ENCODE measurements at places on chromosomes 2 and 18. TPM values are rescaled to one million over a fixed set of nuclear protein-coding genes. Genes with fewer than 3 reads are reported as not detected.
A peak's percentile ranks its signal among the peaks of the same experiment; 100 is the strongest.

DNA sequence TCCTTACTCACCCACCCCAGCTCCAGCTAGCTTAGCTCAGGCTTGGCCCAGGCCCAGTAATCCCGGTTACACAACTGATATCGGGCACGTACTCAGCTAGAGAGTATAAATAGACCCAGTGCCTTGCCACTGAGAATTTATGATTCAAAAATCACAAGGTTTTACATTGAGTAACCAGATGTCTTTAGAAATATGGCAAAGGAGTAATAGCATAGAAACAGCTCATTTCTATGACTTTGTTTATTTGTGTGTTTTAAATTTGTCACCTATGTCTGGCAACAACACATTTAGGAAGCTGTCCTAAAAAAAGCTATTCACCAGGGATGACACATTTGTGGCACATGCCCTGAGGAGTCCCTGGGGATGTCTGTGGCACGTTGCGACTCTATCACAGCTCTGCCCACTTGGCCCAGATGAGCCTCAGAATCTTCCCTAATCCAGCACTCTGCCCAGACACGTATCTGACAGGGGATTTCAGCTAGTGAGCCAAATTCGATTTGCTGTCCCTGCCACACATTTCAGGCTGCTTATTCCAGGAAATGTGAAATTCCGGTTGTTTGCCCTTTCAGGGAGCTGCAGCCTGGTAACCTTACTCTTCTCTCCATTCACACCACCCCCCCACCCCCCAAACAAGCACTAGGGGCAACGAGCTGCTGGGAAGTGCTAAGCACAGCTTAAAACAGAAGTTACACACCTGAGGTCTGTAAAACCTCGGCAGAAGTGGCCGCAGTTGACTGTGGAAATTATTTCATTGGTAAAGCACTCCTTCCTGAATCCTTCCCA, 85.4 kb upstream of the ZCCHC2 start:
- DNase-seq, result peak; percentile 86

DNA sequence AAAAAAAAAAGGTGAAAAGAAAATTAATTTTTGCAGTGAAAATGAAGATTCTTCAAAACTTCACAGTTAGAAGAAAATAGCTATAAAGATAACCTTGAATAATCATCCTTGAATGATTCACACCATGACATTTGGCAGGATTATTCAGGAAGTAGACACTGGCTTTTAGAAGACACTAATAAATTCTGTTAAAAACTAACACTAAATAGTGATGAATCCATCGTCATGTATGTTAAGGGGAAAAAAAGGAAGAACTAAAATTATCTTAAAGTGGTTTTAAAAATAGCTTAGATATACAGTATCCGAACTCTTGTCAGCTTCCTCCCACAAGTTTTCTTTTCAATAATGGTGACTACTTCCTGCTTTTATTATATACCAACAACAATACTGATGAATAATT, 10.2 kb downstream of the USP37 start:
- no peak for DNase-seq

DNA sequence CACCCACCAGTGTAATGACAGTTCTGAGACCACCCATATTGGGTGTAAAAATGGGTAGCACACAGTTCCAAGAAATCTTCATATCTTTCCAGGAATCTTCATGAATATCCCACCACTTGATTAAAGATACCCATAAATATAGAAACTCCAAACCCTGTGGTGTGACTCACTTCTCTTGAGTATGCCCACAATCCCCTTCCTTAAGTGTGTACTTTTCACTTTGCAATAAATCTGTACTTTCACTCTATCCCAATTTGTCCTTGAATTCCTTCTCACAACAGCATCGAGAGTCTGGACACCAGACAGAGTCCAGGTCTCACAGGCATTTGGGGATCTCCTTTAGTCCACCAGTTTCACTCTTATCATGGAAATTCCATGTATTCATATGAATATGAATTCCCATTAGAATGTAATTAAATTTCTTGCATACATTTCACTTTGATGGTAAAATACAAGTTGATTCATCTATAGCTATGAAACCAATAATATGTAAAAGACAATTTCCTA, 287.0 kb upstream of the SESTD1 start:
- no peak for DNase-seq

DNA sequence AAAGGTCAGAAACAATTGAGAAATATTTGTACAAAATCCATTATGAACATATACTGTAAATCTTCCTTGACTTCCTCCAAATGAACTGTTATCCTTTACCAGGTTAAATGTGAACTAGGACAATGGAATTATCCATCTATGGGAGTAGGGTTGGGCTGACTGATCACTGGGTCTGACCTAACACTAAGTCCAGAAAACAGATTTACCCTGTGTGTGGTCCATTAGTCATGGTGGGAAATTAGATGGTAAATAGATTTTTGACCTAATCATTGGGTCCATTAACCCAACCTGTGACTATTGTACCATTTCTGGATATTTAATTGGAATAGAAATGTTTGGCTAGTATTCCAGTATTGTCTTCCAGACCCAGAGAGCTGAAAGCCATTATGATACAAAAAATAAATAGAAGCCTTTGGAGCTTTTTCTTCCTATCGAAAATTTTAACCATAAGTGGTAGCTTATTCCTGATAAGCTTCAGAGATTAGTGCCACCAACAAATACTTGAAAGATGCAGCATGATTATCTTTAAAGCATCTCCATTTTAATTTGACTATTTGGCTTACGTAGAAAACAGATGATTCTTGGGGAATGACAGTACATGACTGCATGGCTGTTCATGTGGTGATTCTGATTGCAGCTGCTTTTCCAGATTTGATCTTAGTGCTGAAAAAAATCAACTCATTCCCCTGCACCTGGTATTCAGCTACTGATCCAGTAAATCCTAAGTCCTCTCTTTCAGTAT, 703.2 kb upstream of the FSHR start:
- DNase-seq, result no peak

DNA sequence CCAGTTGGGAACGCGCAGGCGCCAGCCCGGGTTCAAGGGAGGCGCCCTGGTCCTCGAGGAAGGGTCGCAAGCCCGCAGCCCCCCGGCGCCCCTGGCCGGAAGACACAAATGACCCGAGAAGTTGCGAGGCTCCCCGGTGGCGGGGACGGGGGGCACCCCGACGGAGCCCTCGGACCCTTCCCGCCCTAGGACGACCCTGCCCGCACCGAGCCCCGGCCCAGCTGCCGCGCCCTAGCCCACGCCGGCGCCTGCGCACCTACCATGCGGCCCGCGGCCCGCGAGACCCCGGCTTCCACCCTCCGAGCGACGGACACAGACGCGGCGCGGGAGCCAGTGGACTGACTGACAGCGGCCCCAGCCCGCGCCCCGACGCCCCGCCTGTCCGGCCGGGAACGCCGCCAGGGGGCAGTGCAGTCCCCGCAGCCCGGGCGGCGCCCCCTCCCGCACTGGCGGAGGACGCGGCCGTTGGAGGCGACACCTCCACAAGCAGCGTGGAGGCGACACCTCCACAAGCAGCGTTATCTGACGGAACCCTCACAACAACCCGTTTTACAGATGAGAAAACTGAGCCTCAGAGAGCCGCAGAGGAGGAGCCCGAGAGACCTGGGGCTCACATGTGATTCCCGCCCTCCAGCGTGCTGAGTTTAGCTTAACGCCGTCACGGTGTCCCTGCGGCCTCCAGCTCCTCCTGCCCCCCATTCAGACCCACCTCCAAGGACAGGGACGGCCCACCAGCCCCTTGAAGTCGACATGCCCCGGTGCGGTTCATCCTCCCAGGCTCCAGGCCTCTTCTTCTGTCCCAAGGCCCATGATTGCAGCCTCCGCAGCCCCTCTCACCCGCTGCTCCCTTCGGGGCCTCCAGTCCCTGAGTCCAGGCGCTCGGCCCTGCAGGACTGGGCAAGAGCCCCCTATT, at the start of gene NMUR1:
Gene NMUR1 (minus strand): TSS at position 347 of the 913 bp plus-strand sequence. CDS start 84 bp downstream, at position 263.
- peak; percentile 95 for DNase-seq

DNA sequence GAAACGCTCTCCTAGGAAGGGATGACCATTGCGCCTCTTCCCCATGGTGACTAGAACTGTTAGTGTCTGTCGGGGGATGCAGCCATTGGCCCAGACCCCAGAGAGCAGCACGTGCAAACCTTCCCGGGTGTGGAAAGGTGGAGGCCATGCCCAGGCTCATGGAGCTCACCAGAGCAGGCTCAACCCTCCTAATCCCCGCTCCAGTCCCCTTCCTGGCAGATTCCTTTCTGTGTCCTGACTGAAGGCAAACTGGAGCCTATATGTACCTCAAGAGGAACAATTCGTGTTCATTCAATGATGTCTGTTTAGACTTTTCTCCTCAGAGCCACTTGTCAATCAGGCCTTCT, 94.4 kb downstream of the RHOB start:
- no peak for DNase-seq

- DNase-seq, result no peak
Measured at GRCh38 chr2:70330476-70330875, 28.6 kb upstream of the FAM136A start.

- no peak for DNase-seq
Measured at GRCh38 chr18:74949611-74950010, 259.3 kb downstream of the PTGR3 start.

DNA sequence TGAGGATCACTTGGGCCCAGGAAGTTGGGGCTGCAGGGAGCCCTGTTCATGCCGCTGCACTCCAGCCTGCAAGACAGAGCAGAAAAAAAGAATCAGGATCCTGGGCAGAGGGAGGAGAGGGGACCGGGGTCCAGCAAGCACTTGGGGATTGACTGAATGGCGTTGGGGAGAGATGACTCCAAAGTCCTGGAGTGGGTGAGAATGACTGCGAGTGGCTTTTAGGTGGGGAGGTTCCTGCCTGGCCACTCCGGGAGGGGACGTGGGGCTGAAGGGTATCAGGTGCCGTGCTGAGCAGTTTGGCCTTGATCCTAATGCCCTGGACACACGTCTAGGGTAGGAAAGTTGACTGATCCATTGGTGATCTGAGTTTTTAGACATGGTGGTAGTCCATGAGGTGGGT, 3.5 kb upstream of the NFATC1 start:
- DNase-seq, result no peak

DNA sequence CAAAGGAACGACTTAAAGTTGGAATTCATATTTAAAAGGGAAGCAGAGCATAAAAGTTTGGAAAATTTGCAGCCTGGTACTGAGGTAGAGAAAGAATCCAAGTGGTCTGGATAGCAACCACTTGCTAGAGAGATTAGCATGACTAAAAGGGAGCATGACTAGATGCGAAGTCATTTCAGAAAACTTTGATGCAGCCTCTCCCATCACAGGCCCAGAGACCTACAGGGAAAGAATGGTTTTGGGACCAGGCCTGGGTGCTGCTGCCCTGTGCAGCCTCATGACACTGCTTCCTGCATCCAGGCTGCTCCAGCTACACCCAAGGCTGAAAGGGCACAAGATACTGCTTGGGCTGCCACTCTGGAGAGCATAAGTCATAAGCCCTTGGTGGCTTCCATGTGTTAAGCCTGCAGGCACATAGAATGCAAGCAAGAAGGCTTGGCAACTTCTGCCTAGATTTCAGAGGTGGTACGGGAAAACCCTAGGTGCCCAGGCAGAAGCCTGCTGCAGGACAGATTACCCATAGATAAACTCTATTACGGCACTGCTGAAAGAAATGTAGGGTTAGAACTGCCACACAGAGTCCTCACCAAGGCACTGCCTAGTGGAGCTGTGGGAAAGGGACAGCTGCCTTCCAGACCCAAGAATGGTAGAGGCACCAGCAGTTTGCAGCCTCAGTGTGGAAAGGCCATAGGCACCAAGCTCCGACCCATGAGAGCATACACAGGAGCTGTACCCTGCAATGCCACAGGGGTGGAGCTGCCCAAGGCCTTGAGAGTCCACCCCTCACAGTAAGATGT, 12.6 kb upstream of the CHN1 start:
- no peak for DNase-seq

- no peak for DNase-seq
Measured at GRCh38 chr2:143907801-143908200, 612.1 kb downstream of the ZEB2 start.

Gene ANKRD30B
- total RNA-seq, result 11.5 TPM

Gene SEMA4C
- total RNA-seq, result 29.7 TPM

Gene MAP3K19
- not detected for total RNA-seq

Gene SERPINB3
- not detected for total RNA-seq
